Left colon (tissue), 2 donors: ENCODE measurements at places on chromosomes 3 and 15. TPM values are rescaled to one million over a fixed set of nuclear protein-coding genes. Genes with fewer than 3 reads are reported as not detected.

EXD1 gene
- not detected for total RNA-seq

PCLAF gene
- total RNA-seq: 11.9 TPM

ISY1 gene
- 27.0 TPM for total RNA-seq

CAND2 gene
- 0.64 TPM for total RNA-seq

MIX23 gene
- 39.9 TPM for total RNA-seq

CASR gene
- total RNA-seq: 0.31 TPM

DNA sequence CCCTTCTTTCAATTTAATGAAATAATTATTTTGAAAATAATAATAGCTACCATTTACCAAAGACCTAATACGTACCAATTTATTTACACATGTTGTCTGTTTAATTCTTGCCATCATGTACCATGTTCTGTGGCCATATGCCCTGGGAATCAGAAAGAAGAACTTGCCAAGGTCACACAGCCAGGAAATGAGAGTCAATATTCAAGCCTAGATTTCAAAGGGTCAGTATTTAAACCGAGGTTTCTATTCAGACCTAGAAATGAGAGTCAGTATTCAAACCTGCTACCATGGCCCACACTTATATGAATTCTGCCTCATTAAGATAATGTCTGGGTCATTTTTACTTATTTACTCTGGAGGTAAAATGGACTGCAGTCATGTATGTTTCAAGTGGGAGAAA lies 103.6 kb upstream of the TBL1XR1 start:
- DNase-seq: no peak

RYK gene
- 33.7 TPM for total RNA-seq

PLA2G4F gene
- total RNA-seq: 44.1 TPM

DNA sequence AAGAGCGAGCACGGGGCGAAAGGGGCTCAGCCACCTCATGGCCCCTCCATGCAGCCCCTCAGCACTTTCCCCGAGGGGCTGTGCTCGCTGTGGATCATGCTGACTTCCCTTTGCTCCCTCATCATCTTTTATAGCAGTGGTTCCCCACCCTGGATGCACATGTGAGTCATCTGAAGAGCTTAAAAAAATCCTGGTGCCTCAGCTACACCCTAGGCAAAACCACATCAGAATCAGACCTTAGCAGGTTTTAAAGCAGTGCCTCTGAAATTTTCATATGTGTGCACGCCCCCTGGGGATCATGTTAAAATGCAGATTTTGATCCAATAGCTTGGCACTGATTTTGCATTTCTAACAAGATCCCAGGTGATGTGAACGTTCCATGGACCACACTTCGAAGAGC lies 50.9 kb downstream of the FEM1B start:
- DNase-seq: no peak

CRTAP gene
- 63.5 TPM for total RNA-seq

- no peak for DNase-seq
Observed at GRCh38 chr3:110459021-110459420, 612.6 kb upstream of the NECTIN3 start.

- DNase-seq: no peak
Observed at GRCh38 chr15:39183164-39183881, 397.6 kb upstream of the THBS1 start.

ATG7 gene
- 34.6 TPM for total RNA-seq

MST1R gene
- 124 TPM for total RNA-seq

GCNT3 gene
- total RNA-seq: 472 TPM

HES1 gene
- total RNA-seq: 147 TPM

GRCh38 chr15:52436981-52437380 lies 91.7 kb downstream of the MYO5A start:
- no peak for DNase-seq

TEX55 gene
- total RNA-seq: not detected

DNA sequence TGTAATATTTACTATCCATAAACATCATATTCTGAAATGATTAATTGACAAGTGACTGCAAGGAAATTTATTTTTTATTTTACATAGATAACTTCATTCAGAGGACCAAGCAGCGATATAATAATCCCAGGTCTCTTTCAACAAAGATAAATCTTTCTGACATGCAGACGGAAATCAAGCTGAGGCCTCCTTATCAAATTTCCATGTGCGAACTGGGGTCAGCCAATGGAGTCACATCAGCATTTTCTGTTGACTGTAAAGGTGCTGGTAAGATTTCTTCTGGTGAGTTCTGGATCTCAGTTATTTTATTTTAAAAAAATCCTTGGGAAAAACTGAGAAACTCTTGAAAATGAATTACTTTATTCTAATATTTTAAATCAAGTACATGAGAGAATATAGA lies 23.3 kb downstream of the SEC22A start:
- DNase-seq: no peak

- no peak for DNase-seq
Observed at GRCh38 chr3:10528046-10528445, 22.7 kb upstream of the ATP2B2 start.

DNA sequence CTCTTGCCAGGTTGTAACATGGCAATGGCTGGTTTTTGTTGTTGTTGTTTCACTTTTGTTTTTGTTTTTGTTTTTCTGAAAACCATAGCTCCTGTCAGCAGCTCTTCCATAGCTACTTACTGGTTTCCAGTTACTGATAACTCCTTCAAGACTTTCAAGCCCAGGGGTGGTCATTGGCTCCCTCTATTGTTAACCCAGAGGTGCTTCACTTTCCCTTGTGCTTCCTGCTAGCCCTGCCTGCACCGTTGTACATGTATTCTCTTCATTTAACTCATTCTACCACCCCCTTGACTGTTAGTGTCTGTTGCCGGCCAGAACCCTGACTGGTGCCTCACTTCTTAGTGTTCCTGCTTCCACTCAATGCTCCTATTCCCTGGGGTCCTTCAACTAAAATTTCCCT lies 4.2 kb upstream of the TRAT1 start:
- DNase-seq: peak; percentile 42

DNA sequence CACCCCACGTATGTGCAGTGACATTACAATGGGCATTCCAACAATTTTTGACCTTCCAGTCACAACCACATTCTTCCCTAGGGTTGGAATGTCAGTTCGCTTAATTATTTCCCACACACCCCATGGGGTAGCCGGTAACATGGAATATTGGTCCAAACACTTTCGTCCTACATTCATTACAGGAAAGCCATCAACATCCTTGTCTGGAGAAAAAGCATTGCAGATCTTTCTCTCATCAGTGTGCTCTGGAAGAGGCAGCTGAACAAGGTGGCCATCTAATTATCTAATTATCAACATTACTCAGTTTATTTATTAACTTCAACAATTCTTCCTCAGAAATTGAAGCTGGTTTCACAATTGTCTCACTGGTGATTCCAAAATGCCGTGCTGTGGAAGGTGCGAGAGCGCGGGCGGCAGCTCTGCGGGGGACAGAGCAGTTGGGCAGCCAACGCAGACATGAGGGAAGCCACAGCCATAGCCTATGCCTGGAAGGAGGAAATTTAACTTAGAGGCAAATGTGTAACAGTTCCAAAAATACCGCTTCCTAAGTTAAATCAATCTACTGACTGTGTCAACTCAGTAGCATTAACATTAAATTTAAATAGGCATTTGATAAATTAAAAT lies 1158.9 kb upstream of the EPHA6 start:
- DNase-seq: no peak

HTR3E gene
- 0.70 TPM for total RNA-seq

FAM81A gene
- total RNA-seq: 9.2 TPM

DNA sequence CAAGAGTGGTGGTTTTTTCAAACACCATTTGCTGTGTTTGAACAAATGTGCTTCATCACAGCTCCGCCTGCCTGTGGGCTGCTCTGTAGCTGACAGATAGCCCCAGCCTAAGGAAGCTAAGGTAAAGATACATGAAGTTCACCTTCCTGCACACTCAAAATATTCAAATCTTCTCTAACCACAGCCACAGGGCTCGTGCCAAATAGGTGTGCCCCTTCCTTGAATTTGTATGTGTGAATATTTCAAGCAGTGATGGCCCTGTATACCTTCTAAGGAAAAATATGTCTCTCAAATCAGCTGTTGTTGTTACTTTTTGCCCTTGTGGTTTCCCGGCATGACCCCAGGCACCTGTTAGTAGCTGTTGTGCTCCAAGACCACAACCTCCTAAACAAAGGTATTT lies 92.8 kb downstream of the CCNL1 start:
- DNase-seq: no peak

CPB1 gene
- 3.1 TPM for total RNA-seq

DNA sequence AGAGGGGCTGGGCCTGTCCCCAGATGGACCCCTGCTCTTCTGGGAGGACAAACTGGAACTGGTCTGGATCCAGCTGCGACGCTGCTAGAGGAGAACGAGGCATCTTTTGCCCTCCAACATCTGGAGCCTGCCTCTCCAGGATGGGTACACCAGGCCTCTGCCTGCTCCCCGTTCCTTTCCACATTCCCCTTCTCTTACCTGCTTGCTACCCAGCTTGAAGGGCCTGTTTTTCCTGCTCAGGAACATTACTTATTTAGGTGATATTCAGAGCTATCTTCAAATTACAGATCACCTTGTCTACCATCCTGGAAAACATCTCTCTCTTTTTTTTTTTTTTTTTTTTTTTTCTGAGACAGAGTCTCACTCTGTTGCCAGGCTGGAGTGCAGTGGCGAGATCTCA lies 64.0 kb downstream of the CHRD start:
- no peak for DNase-seq

DNA sequence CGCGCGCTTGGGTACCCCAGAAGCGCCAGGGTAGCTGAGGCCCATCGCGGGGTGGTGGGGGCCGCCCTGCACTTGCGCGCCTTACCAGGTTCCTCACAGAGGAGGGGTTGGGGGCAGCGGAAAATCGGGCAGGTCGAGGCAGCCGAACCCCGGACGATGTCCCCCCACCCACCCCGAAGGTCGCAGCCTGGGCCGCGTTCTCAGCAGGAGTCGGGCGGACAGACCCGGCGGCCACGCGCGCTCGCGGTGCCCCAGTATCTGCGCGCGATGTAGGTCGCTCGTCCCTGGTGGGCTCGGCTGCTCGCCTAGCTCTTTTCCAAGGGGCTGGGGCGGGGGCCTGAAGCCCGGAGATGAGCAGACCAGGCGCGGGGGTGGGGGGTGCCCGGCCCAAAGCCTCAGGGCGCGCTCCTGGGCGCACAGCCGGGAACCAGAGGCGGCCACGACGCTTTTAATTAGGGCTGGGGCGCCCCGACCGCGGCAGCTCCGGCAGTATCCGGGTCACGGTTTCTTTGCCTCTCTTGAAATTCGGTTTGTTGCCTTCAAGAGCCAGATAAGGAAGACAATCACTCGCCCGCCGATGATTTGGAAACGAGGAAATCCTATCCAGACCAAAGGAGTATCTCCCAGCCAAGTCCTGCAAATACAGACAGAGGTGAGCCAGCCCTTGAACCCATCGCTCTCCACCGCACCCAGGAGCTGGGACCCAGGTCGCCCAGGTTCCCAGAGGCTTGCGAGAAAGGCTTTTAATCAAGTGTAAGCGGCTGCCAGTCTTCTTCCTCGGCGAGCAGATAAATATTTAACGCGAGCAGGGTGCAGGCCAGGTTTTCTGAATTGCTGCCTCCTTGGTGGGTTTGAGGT lies 4.6 kb downstream of the SKOR1 start:
- DNase-seq: no peak

GRCh38 chr15:31477851-31478701 lies 151.4 kb downstream of the KLF13 start:
- peak; percentile 1 for DNase-seq

- DNase-seq: no peak
Observed at GRCh38 chr3:42192334-42193200, 73.4 kb downstream of the CCK start.

NRROS gene
- total RNA-seq: 4.0 TPM

RETNLB gene
- total RNA-seq: 58.5 TPM

- peak; percentile 32 for DNase-seq
Observed at GRCh38 chr3:27105904-27106303, 263.3 kb downstream of the NEK10 start.

MFGE8 gene
- total RNA-seq: 69.8 TPM

PARP14 gene
- total RNA-seq: 30.3 TPM

DNA sequence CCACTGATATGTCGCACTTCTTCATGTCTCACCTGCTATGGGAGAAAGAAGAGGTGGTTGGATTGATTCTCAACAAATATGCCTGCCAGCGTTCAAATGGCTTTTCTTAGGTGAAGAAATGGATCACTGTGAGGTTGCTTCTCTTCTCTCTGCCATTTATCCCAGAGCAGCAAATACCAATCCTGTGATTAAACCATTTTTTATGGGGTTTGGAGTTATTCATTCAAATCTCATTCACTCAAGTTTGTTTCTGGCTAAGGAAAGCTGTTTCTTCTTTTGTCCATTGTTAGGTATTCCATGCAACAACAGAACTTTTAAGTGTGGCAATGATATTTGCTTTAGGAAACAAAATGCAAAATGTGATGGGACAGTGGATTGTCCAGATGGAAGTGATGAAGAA lies 12.2 kb upstream of the C3orf52 start:
- no peak for DNase-seq

DNA sequence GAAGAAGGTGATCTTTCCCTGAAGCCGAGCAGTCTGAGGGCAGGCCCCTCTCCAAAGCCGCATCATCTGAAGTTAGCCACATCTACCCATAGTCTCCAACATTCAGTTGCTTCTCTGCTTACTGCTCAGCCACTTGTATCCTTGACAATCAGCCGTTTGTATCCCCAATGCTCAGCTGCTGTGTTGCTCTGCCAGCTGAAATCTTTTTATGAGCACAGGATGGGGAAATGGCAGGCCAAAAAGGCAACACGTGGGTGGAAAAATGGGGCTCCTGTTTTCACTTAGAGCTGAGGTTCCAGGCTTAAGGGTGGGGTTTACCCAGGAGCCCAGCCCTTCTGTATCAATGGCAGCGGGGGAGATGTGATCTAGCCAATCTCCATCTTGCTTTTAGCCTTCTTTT lies 36.3 kb downstream of the METTL6 start:
- DNase-seq: no peak

PLAAT1 gene
- not detected for total RNA-seq

DNA sequence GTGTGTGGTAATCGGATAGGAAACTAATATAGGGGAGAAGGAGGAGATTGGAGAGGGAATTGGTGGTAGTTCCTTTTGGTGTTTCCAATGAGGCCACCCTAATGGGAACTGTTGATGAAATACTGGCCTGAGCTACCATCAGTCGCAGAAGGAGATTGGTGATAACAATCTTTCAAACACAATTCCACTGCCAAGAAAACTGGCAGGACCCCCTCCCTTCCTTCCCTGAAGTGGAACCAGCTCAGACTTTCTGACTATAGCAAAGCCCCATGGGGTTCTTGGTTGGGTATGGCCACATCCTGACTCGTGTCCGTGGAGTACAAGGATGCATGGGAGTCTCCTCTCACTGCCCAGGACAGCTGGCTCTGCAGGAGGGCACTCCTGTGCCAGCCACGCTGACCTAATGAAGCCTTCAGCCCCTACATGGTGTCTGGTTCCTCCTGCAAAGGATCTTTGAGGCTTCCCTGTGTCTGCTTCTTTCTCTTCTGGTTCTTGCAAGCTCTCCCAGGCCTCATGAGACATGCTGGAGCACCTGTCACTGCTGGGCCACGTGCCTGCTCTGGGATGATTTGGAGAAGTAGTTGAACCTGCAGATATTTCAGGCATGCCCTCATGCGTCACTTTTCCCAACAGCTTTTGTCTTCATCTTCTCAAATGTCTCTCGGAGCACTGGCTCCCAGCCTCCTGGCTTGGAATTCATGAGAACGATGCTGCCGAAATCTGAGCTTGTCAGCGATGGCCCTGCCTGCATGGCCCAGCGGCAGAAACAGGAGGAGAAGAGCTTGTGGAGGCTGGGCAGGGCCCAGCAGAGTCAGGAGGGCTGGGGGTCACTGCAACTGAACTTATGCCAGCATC lies 90.0 kb upstream of the ADPGK start:
- no peak for DNase-seq

TTC21A gene
- total RNA-seq: 4.5 TPM

TRMT10C gene
- total RNA-seq: 15.9 TPM
